ENCODE measurements at places on chromosomes 5 and 9. TPM values are rescaled to one million over a fixed set of nuclear protein-coding genes. Genes with fewer than 3 reads are reported as not detected.

- DNase-seq = no peak
These were observed 9.7 kb upstream of the OTULINL start for GRCh38 chr5:14571901-14572300.

DNA sequence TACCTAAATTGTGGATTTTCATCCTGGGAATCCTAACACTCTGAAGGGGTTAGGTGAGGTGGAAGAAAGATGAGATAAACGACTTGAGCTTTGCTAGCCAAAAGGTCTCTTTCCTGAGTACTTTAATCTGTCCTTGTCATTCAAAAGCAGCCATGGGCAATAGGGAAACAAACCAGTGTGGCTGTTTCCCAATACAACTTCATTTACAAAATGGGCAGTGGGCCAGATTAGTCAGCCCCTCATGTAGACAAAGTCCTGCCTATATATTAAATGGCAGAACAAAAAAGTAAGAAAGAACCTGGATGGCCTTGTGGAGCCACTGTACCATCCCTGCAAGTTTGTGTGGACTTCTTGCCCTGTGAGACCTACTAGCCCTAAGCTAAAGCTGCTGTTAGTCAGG lies 51.0 kb upstream of the NFIL3 start:
- no peak for DNase-seq

DNA sequence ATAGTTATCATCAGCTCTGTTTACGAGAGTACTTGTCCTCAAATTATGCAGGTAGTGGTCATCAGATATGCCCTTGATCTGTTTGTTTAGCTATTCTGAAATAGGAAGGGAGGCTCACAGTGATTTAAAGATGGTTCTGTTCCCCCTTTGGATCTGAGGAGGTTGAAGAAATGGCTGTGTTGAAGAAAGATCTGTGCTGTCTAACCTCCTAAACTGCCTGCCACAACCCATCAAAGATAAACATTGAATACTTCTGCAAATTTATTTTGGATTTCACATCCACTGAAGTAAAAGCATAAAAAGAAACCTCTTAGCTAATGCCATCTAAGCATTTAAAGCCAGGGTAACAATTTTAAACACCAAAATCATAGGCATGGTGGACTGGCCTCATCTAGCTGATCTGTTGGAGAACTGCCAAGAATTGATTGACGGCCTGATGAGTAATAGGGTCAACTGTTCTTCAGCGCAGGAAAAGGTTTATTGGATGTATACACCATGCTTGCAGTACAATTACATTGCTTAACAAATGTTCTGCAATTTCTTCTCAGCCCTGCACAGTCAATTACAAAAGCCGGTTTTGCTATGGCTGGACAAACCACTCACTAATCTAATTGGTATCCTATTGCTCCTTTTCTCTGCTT lies 97.6 kb downstream of the SEMA6A start:
- no peak for DNase-seq

Gene FAXDC2
- 5.0 TPM for total RNA-seq

Gene SUSD3
- total RNA-seq = not detected

Gene C5orf58
- not detected for total RNA-seq

Gene C1QTNF3
- 0.64 TPM for total RNA-seq

DNA sequence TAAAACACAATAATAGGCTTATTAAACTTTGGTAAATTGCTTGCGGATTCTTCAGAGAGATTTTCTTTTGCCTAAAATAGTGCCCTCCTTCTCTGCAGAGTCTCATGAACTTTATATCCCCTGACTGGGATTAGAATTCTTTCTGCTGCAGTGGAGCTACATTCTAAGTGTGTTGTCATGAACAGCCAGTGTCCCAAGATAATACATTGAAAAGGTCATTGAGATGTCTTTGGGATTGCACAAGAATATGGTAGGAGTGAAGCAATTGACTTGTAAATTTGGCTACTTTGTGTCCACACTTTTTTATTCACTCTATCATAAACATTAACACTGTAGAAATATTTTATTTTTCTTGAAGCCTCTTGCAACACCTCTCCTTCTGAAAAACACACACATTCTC lies 604.5 kb downstream of the GABRG2 start:
- no peak for DNase-seq

DNA sequence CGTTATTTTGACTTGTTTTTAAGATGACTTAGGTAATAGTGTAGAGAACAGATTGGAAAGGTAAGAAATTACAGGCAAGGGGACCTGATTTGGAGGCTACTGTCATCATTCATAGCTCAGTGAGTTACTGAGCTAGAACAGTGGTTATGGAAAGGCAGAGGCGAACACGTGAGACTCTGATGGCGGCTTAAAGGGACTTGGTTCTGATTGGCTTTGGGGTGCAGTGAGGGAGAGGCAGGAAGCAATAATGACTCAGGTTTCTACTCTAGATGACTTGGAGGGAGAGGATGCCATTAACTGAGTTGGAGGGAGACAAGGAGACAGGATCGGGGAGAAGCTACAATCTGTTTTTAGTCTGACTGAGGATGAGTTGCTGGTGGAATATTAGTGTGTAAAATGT lies 3.0 kb downstream of the F2RL2 start:
- DNase-seq = no peak

DNA sequence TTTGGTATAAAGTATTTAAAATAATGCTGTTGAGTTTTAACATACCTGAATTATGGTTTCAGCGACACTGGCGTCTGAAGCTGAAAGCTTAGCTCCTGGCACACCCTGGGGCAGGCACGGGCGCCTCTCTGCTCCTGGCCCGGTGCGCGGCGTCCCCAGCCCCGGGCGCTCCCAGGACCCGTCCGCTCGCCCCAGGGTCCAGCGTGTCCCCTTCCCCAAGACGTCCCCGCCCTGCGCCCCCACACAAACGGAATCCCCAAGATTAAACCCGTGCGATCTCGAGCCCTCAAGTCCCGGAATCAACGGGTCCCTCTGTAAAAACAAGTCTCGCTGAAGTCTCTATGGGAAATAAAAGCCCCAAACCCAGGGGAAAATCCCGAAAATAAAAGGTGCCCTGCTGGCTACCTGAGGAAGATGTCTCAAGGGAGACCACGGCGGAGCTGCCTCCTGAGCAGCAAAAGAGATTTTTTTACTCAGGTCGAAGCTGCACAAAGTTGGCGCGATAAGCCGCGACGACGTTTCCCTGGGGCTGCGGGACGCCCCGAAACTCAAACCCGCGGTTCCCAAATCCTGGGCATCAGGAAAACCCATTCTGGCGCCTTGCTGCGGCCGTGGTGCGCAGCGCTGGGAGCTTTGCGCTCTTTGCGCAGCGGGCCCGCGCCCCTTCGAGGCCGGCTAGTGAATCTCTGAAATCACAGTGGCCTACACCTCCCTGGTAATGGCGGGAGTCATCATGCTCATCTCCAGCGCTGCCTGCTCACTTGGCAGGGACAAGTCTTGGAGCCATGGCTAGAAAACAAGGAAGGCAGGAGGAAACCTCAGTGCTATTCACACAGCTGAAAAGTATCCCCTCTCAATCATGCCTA lies 6.3 kb upstream of the IFNA8 start:
- DNase-seq = no peak

Measured in dermis microvascular lymphatic vessel endothelial cell (primary cell).